ENCODE measurements at places on chromosomes 1 and 21. TPM values are rescaled to one million over a fixed set of nuclear protein-coding genes. Genes with fewer than 3 reads are reported as not detected.

GRCh38 chr1:203269654-203270020 lies 35.7 kb upstream of the BTG2 start:
- no peak for DNase-seq

DNA sequence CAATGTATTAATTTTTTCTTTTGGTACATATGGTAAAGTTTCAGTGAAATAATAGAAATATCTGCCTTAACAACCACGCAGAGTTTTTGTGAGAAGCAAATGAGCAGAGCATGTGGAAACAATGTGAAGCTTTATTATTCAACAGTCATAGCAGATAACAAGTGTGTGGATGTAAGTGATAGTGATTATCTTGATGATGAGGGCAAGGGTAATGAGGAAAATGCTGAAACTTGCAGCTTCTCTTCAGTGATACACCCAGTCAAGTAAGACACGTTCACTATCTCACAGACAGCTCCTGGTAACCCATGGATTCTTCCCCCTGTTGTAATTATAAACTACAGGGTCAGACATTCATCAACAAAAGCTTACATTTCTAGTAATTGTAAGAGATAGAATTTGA lies 14.6 kb upstream of the OR2L5 start:
- no peak for DNase-seq

GRCh38 chr1:154712166-154712810 lies 104.3 kb upstream of the ADAR start:
- no peak for DNase-seq

- DNase-seq = no peak
These were observed 17.1 kb upstream of the CCDC27 start for GRCh38 chr1:3735027-3735681.

DNA sequence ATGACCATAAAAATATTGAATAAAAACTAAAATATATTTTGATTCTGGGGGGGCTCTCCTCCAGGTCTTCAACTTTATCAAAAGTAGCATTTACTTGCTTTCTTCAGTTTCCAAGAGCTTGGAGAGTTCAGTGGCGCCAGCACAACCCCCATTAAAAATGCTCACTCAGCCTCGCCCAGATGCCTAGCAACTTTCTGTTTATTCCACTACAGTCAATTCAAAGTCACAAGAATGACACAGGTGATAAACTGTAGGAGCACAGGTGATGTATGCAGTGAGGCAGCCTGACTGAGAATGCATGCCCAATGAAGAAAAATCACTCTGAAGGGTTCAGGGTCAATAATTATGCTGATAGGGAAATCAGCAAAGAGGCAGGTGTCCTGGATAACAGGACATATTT lies 159.4 kb upstream of the ATP1B1 start:
- no peak for DNase-seq

DNA sequence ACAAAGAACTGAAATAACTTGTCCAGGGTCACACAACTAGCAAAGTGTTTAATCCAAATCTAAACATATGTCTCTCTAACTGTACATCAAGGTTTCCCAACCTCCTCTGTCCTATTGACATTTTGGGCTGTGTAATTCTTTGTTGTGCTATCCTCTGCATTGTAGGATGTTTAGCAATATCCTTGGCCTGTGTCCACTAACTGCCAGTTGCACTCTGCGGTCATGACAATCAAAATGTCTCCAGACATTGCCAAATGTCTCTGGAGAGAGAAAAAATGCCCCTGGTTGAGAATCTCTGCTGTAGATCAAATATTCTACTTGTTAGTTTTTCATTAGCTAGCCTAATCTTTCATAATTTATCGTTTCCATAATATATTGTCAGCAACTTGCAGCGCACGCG lies 353.4 kb upstream of the NEGR1 start:
- DNase-seq = no peak

GRCh38 chr1:21534674-21535378 lies 25.6 kb downstream of the ALPL start:
- DNase-seq = peak; percentile 64

DNA sequence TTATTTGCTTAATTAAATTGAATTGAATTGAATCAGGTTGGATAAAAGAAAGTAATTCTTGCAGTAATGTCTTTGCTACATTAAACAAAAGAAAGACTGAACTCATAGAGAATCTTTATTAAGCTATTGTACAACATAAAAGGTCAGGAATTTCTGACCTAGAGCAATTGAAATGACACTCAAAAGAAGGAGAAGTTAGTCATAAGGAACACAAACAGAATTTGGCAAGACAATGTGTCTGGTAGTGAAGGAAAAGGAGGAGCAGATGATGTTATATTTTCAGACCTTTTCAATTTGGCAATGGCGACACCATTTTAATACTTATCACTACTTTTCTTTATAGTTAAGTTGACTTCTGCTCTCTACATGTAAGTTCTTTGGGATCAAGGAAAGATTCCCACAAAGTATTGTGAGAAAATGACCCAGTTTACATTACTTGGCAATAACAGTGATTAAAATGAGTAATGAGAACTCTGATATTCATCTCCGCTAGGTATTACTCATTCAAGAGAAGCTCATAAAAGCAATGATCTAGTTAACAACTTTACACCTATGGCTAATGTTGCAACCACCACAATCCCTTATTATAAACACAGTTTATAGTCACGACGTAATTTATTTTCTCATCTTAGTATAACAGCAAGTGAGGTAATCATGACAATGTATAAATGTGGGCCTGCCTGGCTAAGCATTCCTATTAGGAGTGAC lies 14.7 kb upstream of the KRTAP21-1 start:
- no peak for DNase-seq

GRCh38 chr1:66137235-66137634 lies 344.5 kb downstream of the PDE4B start:
- no peak for DNase-seq

GRCh38 chr1:91080650-91081049 lies 58.8 kb upstream of the ZNF644 start:
- no peak for DNase-seq

DNA sequence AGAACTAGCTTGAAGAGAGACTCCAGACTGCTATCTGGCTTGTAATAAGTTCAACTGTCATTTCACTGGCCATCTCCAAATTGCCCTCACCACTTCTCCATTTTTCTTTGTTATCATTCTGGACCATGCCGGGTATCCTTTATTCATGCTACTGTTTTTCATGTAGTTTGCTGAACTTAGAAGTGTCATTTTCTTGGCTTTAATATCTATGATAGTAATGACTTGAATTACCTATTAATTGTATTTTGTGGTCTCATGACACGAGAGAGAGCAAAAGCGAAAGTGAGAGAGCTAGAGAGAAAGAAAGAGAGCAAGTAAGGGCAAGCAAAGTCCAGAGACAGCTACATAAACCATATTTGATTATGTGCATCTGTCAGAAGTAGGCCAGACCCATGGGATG lies 184.9 kb upstream of the ATP1B1 start:
- no peak for DNase-seq

- DNase-seq = no peak
These were observed 784 bp downstream of the RPL11 start for GRCh38 chr1:23692308-23692871.

- no peak for DNase-seq
These were observed 29.0 kb upstream of the JAK1 start for GRCh38 chr1:64995316-64995715.

DNA sequence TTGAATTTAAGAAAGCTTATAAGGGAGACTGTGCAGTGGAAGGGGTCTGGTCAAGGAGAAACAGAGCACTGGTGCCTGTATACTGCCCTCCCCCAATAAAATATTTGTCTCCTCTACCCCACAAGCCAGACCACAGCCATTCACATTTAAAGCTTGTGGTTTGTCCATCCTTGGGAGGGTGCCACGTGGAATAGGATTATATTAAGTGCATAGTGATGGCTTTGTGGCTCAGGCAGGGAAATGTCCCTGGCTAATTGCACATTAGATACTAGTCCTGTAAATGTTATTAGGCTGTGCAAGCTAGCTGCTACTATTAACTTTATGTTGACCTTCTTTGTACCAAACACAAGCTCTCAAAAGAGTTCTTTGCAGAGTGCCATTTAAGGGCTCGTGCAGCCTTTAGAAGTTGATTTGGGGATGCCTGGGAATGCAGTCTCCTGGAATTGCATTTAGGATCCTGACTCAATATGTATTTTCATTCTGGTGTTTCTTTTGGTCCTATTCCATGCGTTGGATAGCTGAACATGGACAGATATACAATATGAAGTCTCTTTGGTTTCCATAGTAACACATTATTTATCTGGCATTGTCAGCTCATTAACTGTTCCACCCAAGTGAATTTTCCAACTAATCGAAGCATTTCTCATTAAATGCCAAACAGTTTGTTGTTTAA lies 210.6 kb downstream of the ROR1 start:
- DNase-seq = no peak

- DNase-seq = no peak
These were observed 523.6 kb upstream of the PLXNA2 start for GRCh38 chr1:208767816-208768215.

DNA sequence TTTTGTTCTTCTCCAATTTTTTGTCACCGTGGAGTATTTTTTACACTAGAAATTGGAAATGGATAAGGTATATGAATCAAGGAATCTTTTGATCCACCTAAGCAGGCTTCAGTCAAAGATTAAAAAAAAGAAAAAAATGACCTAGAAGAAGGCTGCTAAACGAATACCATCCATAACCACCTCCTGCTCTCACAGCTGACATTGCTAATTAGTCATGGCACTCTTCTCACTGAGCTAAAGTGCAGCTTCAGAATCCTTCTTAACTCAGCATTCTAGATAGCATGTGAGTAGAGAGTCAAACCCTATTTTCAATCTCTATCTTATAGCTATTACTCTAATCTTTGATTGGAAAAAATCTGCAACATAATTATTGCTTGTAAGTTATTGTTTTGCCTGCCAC lies 40.2 kb upstream of the ST6GALNAC5 start:
- DNase-seq = no peak

DNA sequence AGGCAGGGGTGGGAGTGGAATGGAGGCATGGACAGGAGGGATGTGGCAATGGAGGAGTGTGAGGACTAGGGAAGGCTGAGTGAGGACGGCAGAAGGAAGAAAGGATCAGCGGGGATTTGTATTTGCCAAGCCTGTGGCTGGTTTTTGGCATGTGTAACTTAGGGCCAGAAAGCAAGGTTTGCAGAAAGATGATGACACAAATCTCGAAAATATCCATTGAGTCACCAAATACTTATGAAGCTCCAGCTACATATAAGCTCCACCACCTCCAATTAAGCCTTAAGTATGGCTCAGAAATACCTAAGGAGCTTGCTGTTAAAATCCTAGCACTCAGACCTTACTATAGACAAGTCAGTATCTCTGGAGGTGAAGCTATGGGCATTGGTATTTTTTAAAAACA lies 90.1 kb downstream of the OMA1 start:
- DNase-seq = no peak

DNA sequence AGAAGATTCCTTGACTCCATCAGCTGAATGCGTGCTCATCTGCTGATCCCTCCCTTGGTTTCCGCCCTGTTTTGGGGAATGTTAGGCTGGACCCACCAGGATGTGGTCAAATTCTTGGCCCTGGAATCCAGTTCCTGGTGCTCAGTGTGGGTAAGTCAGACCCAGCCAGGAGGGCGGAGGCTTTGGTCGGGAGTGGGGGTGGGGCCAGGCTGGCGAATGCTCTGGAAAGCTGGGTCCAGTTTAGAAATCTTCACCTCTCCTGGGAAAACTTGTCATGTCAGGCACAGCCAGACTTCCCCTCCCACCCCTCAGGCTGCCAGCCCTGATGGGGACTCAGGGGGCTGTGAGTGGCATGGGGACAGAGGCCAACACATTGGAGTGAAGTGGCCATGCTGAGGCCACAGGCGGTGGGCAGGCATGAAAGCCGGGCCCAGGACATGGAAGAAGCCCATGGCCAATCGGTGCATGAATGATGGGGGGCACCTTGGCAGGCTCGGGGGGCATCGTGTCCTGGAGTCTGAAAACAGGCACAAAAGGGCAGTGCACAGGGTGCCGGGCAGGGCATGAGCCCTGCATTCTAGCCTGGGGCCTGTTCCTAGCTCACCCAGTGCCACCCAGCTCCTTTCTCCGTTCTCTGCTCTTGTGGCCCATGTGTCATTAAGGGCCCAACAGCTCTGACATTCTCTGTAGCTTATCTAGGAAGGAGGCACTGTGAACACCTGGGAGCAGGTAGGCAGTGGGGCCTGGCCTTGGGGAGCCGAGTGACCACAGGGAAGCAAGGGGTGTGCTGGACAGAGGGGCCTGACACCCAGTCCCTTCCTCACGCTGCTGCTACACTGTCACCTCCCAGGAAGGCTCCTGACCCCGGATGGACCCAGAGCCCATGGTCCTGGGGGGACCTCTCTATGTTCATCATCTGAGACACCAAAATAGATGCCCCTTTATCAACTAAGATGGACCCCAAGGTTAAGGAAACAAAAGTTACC lies 14.6 kb upstream of the PADI1 start:
- no peak for DNase-seq

- peak; percentile 95 for DNase-seq
These were observed 5.0 kb downstream of the AGT start for GRCh38 chr1:230708631-230709580.

DNA sequence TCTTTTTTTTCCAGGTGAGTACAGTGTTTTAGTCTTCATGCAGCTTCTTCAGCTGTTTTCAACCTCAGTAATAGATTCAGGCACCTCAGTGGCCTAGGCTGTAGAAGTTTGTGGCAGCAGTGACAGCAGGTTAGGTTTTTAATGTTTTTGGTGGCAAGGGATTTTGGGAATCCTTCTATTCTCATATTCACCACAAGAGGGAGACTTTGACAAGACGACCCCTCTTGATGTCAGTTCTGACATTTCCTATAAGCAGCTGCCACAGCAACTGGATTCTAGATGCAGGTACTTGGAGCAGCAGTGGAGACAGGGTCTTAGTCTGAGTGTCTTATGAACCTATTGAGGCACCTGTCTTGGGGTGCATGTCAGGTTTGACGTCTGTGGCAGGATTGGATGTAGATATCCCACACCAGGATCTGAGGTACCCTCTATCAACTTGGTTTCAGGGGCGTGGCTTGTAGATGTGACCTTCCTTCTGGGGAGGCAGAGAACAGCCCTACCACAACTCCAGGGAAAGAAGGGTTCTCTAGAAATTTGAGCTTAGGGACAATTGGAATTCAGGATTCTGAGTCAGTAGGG lies 1104.2 kb upstream of the TMPRSS15 start:
- DNase-seq = no peak

- no peak for DNase-seq
These were observed 126.6 kb downstream of the RUNX1 start for GRCh38 chr21:34922479-34922878.

- DNase-seq = peak; percentile 80
These were observed 5.7 kb upstream of the TPRG1L start for GRCh38 chr1:3618881-3619671.

GRCh38 chr1:81296601-81297000 lies 504.1 kb upstream of the ADGRL2 start:
- no peak for DNase-seq

- DNase-seq = no peak
These were observed 131.3 kb downstream of the PATJ start for GRCh38 chr1:61873581-61873980.

- peak; percentile 33 for DNase-seq
These were observed 508 bp downstream of the RAVER2 start for GRCh38 chr1:64745181-64745985.

- DNase-seq = no peak
These were observed 65.4 kb downstream of the RPE65 start for GRCh38 chr1:68384321-68384813.

SPRR2D gene
- not detected for total RNA-seq

KRTAP13-2 gene
- total RNA-seq = 1.9 TPM

AUNIP gene
- 0.98 TPM for total RNA-seq

AMY1A gene
- total RNA-seq = not detected

LCE1F gene
- not detected for total RNA-seq

PLK3 gene
- total RNA-seq = 10.4 TPM

FMO4 gene
- total RNA-seq = 14.5 TPM

BGLAP gene
- total RNA-seq = 1.1 TPM

C1orf115 gene
- total RNA-seq = 65.8 TPM

LEPR gene
- total RNA-seq = 5.6 TPM

FAM110D gene
- total RNA-seq = 1.0 TPM

GBP7 gene
- total RNA-seq = not detected
